ENCODE measurements at places on chromosomes 3 and 15.

DNA sequence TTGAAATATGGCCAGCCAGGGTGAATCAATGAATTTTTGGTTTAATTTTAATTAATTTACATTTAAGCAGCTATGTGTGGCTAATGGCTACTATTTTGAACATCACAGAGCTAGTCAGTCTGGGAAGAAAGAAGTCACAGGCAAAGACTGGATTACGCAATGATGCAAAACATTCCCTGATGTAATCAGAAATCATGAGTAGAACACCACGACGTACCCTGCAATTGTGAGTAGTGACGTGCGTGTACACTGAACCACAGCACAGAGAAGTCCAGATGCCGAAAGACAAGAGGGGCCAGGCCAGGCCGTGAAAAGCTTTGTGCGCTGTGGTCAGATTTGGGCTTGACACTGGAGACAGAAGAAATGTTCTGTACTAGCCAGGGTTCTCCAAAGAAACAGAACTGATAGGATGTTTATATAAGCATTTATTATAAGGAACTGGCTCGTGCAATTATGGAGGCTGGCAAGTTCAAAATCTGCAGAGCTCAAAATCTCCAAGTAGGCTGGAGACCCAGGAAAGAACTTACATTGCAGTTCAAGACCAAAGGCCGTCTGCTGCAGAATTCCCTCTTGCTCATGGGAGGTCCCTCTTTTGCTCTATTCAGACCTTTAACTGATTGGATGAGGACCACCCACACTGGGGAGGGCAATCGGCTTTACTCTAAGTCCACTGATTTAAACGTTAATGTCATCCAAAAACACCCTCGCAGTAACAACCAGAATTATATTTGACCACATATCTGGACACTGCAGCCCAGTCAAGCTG lies 44.6 kb downstream of the SH3BP5 start:
- no peak for DNase-seq

DNA sequence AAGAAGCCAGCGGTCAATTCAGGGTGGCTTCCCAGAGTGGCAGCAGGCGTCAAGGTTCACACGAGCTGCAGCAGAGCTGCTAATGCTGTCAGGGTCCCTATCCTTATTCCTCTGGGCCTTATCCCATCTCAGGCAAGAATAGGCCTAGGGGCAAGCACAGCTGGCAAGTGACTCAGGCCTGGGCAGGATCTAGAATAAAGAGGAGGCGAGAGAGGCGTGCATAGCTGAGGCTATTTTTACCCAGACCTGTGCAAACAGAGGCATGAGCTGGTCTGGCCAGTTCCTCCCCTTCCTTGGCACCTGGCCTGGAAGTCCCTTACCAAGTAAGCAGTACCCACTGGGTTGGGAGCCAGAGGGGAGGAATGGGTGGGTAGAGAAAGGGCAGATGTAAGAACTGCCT lies 12.2 kb upstream of the VIPR1 start:
- DNase-seq, result no peak

- no peak for DNase-seq
Observed at GRCh38 chr15:35854316-35854715, 308.4 kb upstream of the DPH6 start.

GRCh38 chr3:100830931-100831330 lies 121.6 kb downstream of the TFG start:
- no peak for DNase-seq

DNA sequence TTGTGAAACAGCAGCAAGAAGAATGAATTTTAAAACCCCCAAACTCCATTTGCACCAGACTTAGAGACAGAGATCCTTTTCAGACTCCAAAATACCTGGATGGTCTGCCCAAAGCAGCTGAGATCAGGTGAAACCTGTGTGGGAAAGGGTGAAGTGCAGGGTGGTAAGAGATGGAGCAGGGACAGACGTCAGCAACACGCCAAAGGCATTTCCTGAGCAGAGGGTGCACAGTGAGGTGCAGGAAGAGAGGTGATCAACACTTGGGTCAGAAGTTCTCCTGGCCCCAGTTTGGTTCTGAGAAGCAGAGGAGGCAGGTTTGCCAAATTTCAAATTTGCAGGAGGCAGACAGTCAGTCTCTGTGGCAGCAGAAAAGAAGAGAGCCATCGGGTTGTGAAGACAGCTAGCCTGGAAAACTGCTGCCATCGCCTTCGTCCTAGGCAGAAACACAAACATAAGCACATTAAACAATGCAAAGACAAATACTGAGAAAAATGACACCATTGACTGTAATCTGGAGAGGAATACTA lies 9.8 kb downstream of the CCR4 start:
- DNase-seq, result no peak

- DNase-seq, result no peak
Observed at GRCh38 chr3:117399311-117400078, 689.9 kb downstream of the TUSC7 start.

Measured in NCI-H1048 (cell line).